ENCODE measurements at places on chromosomes 3 and 15.

DNA sequence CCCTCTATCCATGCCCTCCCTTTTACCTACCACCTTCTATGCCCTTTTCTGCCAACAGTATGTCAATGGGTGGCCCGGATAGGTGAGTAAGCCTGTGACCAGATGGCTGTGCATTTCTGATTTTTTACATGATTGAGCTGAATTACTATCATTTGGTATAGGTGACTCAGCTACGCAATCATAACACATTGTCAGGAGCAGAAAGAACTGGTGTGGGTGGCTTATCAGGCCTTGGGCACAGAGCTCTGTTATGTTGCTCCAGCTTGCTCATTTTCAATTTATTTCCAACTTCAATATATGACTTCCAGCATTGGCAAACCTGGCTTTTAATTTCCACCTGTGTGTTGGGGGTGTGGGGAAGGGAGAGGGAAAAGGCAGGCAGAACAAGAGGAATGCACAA, 86.6 kb upstream of the AGBL1 start:
- no peak for DNase-seq

DNA sequence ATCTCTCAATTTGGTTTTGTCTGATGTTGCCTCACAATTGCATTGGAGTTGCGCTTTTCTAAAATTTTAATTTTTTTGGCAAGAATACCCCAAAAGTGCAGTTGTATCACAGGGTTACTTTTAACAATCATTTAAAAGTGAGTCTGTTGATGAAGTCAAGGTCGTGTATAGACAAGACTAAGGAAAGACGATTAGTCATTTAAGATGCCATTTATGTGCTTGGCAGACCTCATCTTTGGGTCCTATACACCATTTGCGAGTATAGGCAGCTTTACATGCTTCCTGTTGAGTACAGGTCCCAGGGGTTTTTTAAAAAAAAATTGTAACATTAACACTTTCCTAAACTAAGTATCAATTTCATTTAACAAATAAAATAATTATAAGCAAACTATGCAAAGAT, 12.5 kb downstream of the ARNT2 start:
- DNase-seq = no peak

GRCh38 chr3:129603561-129603942, 2.9 kb downstream of the PLXND1 start:
- no peak for DNase-seq

DNA sequence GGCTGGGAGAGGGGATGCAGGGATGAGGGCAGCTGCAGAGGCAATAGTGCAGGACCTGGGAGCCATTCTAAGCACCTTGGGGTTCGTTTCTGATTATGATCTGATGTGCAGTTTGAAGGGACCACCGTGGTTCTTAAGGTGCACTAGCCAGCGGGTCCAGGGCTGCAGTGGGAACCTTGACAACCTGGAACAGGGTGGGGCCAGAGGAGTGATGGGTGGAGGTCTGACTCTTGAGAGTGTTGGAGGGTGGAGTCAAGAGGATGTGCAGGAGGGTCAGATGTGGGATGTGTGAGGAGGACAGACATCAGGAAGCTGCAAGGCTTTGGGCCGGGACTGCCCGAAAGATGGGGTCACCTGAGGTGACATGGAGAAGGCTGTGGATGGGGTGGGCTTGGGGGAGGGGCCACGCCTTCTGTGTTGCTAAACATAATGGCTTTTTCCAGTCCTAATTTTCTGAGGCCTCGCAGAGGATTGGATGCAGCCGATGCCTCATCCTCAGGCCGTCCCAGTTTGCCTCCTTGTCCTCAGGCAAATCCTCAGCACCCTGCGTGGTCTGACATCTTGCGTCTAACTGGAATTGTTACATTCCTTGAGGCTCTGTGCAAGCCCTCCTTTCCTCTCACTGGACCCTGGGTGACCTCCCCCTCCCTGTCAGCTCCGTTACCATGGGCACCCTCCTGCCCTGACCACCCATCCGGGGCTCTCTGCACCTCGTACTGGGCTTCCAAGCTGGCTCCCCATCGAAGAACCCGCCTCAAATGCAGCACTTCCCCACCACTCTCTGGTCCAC, 61.4 kb upstream of the TRPM1 start:
- DNase-seq = no peak

DNA sequence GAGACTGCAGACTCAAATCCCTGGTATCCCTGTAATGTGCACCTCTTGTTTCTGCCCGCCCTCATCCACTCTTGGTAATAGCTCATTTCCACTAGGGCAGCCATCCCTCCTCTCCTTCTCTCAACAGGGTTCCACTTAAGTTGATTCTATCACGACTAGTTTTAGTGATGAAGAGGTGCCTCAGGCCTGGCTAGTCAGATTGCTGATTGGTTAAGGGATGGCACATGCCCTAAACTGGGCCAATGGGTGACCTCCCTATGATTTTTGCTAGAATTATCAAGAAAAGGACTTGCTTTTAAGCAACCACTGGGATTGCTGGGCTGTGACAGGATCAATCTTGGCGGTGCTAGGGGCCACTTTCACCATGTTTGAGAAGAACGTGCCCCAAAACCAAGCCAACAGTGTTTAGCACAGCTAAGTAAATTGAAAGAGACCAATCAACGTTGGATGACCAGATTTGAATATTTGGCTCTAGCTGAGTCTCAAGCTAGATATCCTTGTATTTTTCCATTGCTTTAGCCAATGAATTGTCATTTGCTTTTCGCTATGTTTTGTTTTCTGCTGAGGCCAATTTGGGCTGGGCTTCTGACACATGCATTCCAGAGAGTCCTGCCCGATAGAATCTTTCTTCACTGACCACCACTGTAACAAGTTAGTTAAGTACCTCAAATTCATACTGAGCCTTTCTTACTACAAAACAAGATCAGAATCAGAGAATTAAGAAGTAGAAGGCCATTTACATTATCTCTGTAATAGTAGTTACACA, 131.0 kb downstream of the PDZRN3 start:
- no peak for DNase-seq

DNA sequence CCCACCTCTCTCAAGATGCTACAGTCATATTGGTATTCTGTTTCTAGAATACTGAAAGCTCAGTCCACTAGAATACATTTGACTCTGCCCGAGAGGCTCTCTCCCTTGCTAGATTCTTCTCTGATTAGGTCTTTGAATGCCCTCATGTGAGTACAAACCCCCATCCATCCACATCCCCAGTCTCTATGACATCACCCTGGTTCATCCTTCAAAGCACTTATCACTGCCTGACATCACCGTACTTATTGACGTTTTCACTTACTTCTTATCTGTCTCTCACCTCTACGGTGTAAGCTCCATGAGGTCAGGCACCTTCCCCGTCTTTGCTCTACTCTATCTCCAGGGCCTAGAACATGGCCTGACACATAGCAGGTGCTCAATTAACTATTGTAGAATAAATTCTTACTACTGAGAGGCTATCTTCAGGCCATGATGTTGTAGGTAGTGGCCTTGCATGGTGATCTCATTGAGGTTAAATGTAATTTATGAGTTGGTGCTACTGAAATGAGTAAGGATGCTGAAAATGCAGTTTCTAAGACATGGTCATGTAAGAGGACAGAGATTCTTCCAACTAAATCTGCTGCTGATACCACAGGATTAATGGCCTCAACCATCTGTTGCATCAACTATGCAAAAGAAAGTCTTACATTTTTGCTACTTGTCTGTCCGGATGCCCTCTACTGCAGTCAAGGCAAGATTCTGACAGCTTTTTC, 26.8 kb downstream of the EOGT start:
- no peak for DNase-seq

DNA sequence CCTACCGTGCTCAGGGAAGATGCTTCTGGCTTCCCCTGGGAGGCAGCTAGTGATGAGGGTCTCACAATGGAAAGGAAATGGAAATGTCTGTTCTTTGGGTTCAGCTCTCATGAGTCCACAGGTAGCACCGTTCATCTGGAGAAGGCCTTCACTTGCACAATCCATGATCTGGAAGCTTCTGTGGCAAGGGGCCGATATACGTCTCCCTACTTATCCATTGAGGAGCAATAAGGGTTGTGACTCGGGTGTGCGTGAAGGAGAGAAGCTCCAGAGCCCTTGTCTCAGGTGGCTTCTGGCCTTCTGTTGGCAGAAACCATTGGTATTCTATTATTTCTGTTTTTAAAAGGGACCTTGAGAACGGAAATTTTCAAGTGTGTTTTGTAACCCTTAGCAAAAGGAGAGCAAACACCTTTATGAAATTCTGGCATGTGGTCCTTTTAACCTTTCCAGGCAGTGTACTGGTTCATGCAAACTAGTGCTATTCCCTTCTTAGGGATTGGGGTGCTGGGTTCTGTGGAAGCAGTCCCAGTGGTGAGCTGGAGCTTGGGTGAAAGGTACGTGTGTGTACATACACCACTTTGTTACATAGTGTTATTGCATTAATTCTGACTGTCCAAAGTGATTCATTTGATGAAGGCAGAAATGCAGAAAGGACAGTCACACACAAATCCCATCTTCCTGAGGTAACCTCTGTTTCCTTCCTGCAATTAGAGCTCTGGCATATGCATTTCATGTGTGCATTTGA, 32.5 kb downstream of the KLF13 start:
- no peak for DNase-seq

DNA sequence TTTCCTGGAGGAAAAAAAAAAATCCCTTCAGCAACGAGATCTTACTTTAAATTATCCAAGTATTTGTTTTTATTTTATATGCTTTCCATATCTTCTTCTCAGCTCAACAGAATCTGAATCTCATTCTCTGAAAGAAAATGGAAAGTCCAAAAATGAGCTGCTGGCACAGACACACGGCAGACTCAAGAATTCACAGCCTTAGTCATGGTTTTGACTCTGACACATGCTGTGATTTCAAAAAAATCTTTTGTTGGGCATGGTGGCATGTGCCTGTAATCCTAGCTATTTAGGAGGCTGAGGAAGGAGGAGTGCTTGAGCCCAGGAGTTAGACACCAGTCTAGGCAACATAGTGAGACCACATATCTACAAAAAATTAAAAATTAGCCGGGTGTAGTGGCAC, 565.0 kb downstream of the MAGI1 start:
- DNase-seq = no peak

GRCh38 chr3:84877092-84877491, 81.7 kb upstream of the CADM2 start:
- no peak for DNase-seq

DNA sequence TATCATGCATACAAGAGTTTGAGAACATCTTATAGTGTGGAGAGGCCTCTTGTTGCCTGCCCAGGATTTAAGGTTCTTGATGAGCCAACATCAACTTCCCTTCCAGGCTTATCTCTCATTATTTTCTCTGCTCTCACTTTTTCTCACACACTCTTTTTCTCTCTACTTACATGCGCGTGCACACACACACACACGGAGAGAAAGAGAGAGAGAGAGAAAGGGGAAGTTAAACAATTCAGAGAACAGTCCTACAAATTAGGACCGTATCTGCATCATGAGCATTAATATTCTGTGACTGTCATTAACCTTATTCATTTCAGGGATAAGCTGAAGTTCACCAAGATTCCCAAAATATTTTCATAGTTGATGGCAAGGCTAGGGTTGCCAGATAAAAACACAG, 269.0 kb downstream of the ZNF621 start:
- no peak for DNase-seq

- DNase-seq = peak; percentile 84
Observed at GRCh38 chr3:50242851-50243542, 7.0 kb downstream of the GNAI2 start.

GRCh38 chr3:31529421-31529820, 3.3 kb upstream of the STT3B start:
- no peak for DNase-seq

GRCh38 chr15:99980752-99981151, 247.5 kb upstream of the LYSMD4 start:
- DNase-seq = no peak

DNA sequence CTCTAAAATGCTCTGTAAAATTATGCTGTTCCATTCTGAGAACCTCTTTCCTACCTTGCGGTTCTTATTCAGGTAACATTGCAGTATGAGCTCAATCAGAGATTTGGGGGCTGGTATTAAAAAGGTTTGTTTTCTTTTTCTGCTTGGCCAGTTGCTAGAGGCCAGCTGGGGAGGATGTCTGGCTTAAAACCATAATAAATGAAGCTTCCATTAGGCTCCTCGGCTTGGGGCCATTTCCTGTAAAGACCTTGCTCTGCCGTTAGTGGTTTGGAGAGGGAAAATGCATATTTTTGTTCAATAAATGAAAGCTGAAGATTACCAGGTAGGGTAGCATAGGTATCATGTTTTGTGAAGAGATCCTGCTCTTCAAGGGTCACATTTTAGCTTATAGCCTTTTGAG, 55.2 kb downstream of the MCTP2 start:
- no peak for DNase-seq

DNA sequence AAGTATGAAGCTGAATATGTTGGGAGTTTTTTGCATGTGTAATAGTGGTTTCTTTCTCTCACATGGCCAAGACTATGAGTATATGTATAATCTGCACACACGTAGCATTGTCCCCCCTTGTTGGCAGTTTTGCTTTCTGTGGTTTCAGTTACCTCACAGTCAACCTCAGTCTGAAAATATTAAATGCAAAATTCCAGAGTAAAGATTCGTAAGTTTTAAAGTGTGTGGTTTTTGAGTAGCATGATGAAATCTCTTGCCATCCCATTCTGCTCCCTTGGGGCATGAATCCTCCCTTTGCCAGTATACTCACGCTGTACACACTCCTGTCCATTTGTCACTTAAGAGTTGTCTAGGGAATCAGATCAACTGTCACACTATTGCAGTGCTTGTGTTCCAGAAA, 742.0 kb upstream of the CCDC54 start:
- DNase-seq = no peak

- DNase-seq = no peak
Observed at GRCh38 chr3:52865994-52866393, 31.2 kb upstream of the MUSTN1 start.

DNA sequence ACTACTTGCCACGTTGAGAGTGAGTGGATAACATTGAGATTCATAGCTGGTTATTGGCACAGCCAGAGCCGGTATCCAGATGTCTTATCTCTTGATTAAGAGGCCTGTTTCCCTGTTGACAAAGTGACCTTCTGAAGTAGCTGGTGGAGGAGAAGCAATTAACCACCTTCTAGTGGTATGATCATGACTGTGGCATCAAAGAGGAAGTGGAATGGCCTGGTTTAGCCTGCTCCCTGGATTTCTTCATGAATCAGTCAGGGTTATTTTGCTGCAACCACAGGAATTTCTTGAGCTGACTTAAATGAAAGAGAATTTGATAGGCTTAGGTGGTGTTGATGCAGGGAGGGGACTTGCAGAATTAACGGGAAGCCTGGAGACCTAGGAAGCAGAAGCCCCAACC, 398.3 kb downstream of the MFSD1 start:
- no peak for DNase-seq

GRCh38 chr15:50880651-50881114, 27.8 kb upstream of the AP4E1 start:
- no peak for DNase-seq

- no peak for DNase-seq
Observed at GRCh38 chr3:144762091-144762490, 790.5 kb downstream of the DIPK2A start.

DNA sequence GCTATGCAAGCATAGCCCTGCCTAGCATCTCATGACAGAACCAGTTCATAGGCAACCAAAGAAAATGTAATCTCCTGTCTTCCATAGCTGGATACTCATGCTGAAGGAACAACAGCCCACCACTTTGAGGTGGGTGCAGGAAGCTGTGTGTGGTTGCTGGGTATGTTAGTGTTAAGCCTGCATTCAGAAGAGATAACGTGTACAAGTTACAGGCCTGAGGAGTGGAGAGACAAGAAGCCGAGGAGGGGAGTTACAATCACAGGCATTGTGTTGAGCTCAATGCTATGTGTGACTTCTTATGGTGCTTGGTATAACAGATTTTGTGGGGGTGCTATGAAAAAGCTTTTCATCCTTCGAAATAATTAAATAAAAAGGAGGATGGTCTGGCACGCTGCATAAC, 42.8 kb upstream of the SECISBP2L start:
- DNase-seq = no peak

Measured in CD4-positive, alpha-beta T cell treated with Interferon alpha-2 for 1 hour (primary cell).